Activated T-cell treated with anti-CD3 and anti-CD28 coated beads, Interleukin-2, amount 50 U/mL, for 1 hour (primary cell): ENCODE measurements at places on chromosomes 7 and 10.
A peak's percentile ranks its signal among the peaks of the same experiment; 100 is the strongest.

- DNase-seq = no peak
Measured at GRCh38 chr7:92636018-92636560, 45.9 kb upstream of the FAM133B start.

DNA sequence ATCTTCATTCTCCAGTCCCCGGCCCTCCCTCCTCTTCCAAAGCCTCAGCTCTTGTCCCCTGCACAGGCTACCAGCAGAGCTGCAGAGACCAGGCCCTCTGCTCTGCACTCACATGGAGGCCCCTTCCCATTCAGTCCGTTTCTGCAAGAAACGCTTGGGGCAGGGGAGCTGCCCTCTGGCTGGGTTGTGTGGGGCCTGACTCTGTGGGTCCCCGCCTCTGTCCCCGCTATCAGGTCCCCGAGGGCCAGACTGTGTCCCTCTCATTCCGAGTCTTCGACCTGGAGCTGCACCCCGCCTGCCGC is 1.5 kb downstream of the PCOLCE start:
- no peak for DNase-seq

DNA sequence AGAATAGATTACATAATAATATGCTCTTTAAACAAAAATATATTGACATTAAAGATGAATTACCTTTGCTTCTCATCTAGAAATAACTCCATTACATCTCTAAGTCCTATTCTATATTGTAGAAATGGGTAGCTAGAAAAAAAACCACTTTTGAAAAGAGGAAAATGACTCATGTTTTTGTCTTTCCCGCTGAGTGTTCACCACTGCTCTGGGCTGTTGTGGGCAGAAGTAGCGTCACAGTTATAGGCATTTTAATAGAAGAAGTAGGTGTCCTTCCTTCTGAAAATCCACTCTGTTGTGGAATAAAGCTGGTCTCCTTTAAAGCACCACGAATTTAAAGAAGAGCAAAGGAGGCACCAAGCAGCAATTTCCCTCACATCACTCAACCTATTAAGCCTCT is 117.6 kb upstream of the NFE2L3 start:
- DNase-seq = no peak

GRCh38 chr7:50544992-50545391 is 20.2 kb downstream of the DDC start:
- no peak for DNase-seq

DNA sequence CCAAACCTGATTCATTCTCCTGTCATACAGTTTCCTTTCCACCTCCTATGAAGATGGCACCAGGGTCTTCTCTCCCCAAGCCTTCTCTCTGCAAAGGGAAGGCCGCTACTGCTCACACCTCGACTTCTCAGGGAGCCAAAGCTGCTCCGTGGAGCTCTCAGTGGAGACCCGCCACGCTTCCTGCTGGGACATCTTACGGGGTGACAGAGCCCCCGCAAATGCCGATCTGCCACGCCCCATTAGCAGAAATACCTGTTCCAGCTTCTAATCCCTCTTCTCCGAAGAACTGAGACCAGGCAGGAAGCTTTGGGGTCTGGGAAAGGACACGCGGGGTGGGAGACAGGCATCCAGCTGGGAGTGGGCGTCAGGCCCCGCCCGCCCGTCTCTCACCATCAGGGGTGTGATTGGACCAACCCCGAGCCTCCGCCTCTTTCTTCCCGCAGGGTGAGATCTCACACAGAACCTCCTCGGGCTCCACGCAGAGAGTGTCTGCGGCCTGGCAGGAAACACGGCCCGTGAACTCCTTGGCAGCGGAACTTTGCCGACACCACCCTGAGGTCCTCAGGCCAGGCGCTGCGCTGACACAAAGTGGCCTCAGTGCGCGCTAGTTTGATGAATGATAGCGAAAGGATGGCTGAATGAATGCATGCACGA is 12.0 kb upstream of the CALML5 start:
- no peak for DNase-seq

GRCh38 chr7:24574950-24575349 is 1.7 kb downstream of the PALS2 start:
- DNase-seq = no peak

GRCh38 chr10:6607778-6608177 is 27.7 kb upstream of the PRKCQ start:
- DNase-seq = no peak

- no peak for DNase-seq
Measured at GRCh38 chr10:127872011-127872761, 20.6 kb downstream of the CLRN3 start.

- no peak for DNase-seq
Measured at GRCh38 chr7:111540199-111540815, 22.0 kb downstream of the IMMP2L start.

- no peak for DNase-seq
Measured at GRCh38 chr7:120394595-120394994, 121.6 kb downstream of the KCND2 start.

GRCh38 chr7:76193466-76193865 is 8.2 kb upstream of the SRRM3 start:
- DNase-seq = no peak

DNA sequence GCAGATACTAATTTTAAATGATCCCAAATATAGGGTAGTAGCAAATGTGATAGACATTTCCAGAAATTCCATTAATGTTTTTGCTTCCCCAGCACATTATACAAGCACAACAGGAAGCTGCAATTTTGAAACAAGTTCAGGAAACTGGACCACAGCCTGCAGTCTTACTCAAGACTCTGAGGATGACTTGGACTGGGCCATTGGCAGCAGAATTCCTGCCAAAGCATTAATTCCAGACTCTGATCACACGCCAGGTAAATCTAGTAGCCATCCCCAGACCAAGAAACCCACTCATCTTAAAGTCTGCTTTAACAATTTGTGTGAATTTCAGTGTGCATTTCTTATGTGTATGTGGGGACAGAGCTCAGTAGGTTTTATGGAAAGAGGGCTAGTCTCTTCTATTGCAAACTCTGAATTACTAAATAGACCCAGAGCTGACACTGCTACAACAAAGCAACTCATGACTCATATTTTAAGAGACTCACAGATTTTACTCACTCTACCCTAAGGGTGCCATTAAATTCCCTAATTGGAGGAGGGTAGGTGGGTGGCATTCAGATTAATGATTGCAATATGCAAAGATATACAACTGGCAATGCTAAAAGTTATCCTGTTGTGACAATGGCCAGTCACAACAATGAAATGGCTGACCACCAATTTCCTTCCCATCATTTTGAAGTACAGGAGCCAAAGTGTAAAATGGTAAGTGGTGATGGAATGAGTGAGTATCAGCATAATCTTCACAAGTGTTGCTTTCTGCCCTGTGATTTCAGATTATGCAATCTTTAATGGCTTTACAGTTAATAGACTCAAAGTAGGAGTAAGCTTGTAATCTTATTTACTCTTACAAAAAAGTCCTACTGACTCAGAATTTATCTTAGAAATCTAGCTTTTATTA is 317.6 kb upstream of the PLXDC2 start:
- no peak for DNase-seq

DNA sequence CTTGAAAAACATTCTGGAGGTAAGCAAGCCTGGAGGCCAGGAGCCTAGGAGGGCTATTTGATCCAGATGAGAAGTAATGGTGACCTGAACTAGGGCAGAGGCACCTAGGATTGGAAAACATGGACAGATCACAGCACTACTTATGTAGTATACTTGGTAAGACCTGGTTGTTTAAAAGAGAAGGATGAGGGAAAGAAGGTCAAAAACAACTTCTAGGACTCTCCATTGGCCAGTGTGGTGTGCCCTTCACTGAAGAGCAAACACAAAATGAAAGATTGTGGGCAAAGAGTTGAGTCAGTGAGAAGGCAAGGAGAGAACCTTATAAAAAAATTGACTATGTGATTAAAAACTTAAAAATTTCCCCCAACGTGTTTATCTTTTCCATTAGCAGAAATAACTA is 14.3 kb downstream of the ANKRD1 start:
- DNase-seq = no peak

GRCh38 chr10:70596860-70597809 is 5.4 kb downstream of the PRF1 start:
- DNase-seq = no peak

DNA sequence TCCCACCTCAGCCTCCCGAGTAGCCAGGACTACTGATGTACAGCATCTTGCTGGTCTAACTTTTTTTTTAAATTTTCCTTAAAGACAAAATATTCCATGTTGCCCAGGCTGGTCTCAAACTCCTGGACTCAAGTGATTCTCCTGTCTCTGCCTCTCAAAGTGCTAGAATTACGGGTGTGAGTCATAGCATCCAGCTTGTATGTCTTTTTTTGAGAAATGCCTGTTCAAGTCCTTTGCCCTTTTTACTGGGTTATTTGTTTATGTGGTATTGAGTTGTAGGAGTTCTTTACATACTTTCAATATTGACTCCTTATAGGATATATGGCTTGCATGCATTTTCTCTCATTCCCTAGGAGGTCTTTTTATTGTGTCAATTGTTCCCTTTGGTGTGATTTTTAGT is 486.4 kb downstream of the MAGI2 start:
- DNase-seq = no peak

- DNase-seq = no peak
Measured at GRCh38 chr10:110636932-110637557, 7.1 kb upstream of the RBM20 start.

DNA sequence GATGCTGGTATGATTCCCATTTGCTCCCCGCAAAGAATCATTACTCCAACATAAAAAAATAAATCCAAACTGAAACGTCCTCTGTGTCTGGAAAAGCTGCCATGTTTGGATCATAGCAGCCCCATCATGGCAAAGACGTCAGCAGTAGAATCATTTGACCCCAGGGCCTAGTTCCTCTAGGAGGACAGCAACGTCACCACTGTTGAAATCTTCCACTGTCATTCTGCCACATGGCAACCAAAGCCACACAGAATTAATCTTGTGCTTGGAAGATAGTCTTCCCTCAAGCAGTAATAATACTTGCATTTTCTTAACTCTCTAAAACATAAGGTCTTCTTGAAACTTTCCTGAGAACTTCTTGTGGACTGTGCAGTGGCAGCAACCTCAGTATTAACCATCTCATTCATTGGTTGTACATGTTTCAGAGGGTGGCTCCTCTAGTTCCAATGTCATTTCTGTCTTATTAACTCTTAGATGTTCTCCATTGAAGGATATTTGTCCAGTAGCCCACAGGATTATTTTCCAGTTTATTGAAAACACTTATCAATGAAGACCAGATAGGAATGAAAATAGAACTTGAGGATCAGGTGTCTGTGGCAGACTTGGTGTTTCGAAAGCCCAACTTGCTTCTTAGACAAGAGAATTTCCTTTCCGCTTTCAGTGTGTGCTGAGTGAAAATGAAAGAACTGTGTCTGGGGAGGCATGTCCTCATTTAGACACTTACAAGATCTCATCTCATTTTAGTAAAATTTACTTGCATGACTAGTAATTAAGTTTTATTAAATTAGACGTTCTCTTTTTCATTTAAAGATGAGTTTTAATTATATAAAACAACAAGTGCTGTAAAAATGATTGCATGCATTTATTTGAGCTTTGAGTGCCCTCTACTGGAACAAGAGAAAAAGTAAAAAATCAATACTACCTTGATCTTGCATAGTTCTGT is 28.9 kb upstream of the INHBA start:
- DNase-seq = no peak

GRCh38 chr10:100882671-100883311 is 30.0 kb upstream of the SLF2 start:
- no peak for DNase-seq

DNA sequence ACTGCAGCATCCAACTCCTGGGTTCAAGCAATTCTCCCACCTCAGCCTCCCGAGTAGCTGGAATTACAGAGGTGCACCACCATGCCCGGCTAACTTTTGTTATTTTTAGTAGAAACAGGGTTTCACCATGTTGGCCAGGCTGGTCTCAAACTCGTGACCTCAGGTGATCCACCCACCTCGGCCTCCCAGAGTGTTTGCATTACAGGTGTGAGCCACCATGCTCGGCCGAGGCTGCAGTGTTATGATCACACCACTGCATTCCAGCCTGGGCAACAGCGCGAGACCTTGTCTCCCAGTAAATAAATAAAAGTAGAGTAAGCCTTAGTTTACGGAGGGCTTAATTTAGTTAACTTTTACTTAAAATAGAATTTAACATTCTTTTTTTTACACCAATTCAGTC is 23.7 kb upstream of the IGF2BP3 start:
- DNase-seq = no peak

GRCh38 chr10:36559412-36560400 is 565.7 kb upstream of the ANKRD30A start:
- DNase-seq = no peak

- peak; percentile 61 for DNase-seq
Measured at GRCh38 chr10:92239600-92240288, 51.1 kb downstream of the CPEB3 start.

DNA sequence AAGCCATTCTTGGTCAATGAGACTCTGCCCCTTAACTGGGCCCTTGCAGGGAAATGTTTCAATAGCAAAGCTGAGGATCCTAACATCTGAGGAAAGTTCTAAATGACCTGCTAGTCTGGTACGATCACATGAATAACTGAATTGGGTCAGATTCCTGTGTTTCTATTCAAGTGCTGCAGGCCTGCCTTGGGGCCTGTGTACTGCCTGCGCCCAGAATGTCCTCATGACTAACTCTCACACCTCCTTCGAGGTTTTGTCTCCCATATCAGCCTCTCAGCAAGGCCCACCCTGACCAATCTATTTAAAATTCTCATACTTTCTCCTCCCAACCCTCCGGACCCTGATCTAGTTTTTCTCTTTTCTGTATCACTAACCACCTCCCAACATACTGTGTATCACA is 4.4 kb downstream of the JAZF1 start:
- DNase-seq = no peak

DNA sequence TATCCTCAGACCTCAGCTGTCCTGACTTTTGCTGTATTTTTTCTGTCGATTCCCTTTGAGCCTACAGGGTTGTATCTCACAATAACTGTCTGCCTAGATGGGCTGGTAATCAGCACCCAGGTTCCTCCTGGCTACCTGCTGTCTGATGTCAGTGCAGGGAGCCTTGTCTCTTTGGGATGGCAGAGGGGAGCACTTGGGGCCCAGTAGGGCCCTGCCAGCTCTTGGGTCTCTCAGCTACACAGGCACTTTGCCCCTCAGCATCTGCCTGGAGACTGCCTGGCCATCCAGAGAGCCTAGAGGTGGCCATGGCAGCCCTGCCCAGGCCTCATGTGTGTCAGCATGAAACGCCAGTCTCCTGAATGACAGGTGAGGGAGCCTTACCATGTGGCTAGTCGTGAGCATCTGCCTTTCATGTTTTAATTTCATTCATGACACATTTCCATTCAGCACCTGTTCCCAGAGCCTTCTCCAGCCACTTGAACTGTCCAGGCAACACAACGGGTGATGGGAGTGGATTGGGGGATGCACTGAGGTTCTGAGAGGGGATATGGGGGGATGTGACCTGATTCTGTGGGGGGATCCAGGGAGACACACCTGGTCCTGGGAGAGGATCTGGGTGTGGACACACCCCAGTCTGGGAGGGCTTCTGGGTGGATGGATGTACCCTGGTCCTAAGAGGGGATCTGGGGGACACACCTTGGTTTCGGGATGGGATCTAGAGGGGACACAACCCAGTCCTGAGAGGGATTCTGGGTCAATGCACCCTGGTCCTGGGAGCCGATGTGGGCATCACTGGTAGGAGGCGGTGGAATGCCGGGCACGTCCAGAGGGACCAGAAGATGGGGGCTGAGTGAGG is 21.9 kb downstream of the ADCY1 start:
- no peak for DNase-seq

- DNase-seq = no peak
Measured at GRCh38 chr10:30118590-30118989, 59.2 kb upstream of the JCAD start.
